Coronary artery (tissue), 2 donors: ENCODE measurements at places on chromosomes 12 and 14.

DNA sequence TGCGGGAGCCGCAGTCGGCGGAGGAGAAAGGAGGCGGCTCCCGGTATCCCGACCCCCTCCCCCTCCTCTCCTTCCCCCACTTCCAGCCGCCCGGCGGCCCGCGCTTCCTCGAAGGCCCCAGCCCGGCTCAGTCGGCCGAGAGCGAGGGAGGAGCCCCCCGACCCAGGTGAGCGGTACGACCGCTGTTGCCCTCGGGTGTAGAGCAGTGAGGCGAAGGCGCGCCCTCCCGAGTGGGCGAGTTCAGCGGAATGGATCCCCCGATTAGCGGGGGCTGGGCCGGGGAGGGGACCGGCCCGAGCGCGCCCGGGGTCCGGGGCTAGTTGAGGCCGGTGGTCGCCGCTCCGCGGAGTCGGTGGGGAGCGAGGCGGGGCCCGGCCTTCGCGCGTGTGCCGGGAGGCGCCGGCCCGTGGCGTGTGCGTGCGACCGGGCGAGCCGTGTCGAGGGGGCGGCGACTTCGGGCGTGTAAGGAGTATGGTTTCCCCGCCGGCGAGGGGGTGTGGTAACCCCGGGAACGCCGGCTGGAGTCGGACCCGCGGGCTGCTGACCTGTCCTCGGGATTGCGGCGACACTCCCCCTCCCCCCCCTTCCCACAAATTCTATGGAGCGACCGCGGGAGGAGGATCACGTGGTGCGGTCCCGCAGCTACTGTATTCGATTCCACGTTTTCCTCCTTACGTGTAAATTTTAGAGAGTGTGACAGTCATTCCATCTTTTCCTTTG lies 501 bp downstream of the RIMKLB start:
- peak; percentile 87 for DNase-seq

GRCh38 chr12:47834199-47834903 lies 14.6 kb upstream of the HDAC7 start:
- no peak for DNase-seq

- DNase-seq = peak; percentile 72
These were observed 2.5 kb downstream of the PLEKHG3 start for GRCh38 chr14:64706593-64707193.

DNA sequence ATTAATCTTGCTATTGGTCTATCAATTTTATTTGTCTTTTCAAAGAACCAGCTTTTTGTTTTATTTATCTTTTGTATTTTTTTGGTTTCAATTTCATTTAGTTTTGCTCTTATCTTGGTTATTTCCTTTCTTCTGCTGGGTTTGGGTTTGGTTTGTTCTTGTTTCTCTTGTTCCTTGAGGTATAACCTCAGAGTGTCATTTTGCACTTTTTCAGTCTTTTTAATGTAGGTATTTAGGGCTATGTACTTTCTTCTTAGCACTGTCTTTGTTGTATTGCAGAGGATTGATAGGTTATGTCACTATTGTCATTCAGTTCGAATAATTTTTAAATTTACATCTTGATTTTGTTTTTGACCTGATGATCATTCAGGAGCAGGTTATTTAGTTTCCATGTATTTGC lies 92.7 kb upstream of the DCD start:
- no peak for DNase-seq

DNA sequence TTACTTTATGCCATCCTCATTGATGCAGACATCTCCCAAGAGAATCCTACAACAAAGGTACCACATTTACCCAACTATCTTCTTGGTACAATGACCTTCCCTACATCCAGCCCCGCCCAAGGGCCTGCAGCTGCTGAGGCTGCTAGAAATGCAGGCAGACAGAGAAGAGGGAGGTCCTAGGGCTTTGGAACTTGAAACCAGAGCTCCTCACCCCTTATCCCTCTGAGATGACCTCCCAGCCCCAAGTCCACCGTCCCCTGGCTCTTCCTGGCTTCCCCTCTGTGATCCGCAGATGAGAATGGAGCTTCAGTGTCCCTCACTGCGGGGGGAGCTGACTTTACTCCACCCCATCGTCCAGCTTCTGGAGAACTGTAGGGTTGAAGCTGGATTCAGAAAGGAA lies 1.6 kb upstream of the TNFRSF1A start:
- no peak for DNase-seq

DNA sequence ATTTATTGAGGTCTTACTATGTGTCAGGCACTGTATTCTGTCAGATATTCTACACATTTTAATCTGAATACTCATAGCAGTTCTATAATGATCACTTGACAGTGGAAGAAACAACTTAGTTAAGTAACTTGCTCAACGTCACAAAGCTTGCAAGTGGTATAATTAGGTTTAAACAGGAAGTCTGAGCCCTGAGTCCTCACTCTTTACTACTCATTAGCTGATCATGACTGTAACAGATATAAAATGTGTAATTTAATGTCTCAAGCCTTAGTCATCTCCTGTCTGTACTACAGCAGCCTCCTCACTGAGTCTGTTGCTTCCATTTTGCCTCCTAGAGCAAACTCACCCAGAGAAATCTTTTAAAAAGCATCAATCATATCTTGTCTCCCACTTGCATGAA lies 38.9 kb downstream of the PPP4R4 start:
- no peak for DNase-seq

DNA sequence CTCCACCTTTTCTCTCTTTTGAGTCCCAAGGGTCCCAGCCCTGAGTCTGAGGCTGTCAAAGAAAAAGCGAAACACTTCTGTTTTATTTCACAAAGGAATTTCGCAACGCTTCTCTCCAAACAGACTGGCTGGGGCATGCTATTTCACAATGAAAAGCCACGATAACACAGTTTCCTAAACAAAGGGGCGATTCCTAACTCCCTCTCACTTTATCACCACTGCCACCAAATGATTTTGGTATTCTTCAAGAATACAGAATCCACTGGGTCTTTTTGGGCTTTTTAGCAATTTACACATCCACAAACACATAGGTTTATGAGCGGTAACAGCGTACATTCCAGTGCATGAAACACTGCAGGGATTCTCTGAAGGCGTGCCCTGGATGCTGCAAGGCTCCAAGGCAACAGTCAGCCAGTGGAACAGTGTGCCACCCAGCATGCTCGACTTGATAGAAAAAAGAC lies 161.2 kb downstream of the DAD1 start:
- no peak for DNase-seq

GRCh38 chr14:98638366-98638765 lies 633.6 kb downstream of the BCL11B start:
- DNase-seq = no peak

- no peak for DNase-seq
These were observed 21.0 kb upstream of the ABCC9 start for GRCh38 chr12:21962236-21962635.

DNA sequence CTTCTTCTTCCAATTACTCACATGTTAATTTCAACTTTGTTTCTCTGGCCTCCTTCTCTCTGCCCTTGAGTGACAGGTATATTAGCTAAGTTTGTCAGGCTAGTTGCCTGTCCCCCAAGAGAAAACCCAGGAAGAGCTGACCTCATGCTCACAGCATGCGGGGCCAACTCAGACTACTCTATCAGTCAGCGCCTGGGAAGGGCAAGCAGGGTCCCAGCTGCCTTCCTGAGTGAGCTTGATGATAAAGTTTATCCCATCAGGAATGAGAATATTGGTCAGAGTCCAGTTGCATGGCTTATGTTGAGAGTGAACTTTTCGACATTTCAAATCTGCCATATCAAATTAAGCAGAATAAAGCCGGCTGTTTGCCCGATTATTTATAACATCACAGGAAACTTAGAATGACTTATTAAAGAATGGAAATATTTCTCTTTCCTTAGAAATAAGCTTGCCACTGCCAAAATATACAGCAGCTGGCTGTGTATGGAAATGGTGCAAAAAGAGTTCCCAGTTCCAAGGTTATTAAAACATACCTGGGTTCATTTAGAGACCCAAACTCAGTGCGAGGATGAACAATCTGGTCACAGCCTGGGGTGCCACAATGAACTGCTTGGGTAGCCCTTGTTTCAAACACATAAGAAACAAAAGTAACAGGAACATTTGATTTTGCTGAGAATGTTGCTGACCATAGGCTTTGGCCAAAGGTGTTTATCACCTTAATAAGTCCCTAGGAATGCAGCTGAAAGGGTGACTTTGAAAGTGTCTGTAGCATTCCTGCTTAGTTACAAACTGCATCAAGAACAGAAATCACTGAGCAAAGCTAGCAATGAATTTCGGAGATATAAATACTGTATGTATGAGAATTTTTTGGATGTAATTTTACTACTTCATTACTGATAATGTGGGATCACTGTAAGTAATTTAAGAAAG lies 1553.8 kb upstream of the FLRT2 start:
- no peak for DNase-seq
